ENCODE measurements at places on chromosomes 5 and 9. TPM values are rescaled to one million over a fixed set of nuclear protein-coding genes. Genes with fewer than 3 reads are reported as not detected.

DNA sequence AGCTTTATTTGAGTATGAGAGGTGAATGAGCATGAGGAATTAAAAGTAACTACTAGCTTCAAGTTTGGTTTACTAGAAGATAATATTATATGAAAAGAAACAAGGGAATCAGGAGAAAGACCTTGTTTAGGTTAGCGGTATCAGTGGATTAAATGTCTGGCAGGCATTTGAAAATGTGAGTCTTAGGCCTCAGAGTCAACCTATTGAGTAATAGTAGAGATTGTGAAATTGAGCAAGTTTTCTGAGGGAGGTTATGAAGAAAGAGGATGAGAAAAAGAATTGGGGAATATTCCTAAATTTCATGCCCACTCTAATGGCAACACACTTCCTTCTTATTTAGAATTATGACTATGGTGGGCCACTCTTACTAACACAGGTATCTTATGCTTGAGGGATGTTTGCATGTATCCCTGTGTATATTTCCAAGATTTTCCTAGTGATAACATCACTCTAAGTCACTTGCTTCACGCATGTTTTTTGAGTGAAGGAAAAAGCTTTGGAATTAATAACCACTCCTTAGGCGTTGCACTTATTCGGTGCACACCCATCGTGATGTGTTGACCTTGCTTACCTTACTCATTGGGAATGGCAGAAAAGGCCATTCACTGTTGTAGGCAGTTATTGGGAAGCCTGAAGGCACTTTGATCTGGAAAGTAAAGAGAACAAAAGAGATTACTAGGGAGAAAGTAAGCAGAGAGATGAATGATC lies 8.2 kb upstream of the ELL2 start:
- no peak for DNase-seq

PCDHB10 gene
- 0.80 TPM for total RNA-seq

CDO1 gene
- 0.30 TPM for total RNA-seq

DNA sequence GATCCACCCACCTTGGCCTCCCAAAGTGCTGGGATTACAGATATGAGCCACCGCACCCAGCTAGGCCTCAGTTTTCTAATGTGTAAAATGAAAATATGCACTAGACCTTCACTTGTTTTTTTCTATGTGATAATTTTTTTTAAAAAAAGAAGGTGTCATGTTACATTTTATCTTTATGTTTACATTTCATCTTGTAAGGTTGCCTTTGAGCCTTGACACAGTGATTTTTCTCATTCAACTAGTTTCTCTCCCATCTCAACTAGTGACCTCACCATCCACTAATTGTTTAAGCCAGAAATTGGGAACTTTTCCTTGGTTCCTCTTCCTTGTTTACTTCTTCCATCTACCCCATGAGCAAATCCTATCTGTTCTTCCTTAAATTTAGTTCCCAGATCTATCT lies 21.5 kb downstream of the TMC1 start:
- DNase-seq: no peak

DNA sequence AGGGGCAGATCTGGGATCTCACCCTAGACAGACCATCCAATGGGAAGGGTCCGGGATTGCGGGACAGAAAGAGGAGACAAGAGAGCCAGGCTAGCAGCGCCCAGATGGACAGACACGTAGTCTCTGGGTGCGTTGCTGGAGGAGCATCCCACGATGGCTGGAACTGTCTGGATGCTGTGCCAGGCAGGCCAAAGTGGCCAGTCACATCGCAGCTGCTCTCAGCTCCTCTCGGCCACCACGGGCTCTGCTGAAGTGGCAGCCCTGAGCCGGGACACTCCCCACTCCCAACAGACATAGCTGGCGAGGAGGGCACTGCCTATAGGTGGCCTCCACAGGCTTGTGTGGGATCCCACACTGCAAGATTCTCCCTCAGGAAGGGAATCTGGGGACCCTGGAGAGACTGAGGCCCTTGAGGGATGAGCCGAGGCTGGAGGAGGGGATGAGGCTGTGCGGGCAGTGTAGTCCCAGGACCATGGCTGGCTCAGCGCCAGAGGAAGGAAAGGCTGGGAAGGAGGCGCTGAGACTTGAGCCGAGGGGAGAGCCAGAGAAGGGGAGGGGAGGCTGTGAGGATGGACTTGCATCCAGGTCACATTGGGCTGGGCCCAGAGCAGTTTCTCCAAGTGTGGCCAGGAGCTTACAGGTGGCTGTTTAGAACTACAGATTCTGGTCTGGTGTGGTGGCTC lies 10.3 kb upstream of the WDR5 start:
- DNase-seq: no peak

GRCh38 chr5:168624850-168625364 lies 45.7 kb upstream of the PANK3 start:
- no peak for DNase-seq

DNA sequence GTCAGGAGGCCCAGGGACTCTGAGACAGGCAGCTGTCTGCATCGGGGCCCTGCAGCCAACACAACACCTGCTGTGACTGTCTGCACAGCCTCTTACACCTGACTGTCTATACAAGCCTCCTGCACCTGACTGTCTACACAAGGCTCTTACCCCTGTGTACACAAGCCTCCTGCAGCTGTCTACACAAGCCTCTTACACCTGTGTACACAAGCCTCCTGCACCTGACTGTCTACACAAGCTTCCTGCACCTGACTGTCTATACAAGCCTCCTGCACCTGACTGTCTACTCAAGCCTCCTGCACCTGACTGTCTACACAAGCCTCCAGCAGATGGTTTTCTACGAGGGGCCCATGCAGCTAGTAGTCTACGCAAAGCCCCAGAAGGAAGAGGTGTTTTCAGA lies 18.6 kb downstream of the IRX2 start:
- no peak for DNase-seq
